Melanocyte of skin (primary cell): ENCODE measurements at places on chromosomes 1 and 21. TPM values are rescaled to one million over a fixed set of nuclear protein-coding genes. Genes with fewer than 3 reads are reported as not detected.

The ZYG11A gene
- 0.46 and 1.3 TPM in 2 replicates for total RNA-seq

The KRTAP26-1 gene
- not detected in 2 replicates for total RNA-seq

The MYOM3 gene
- total RNA-seq: not detected in 2 replicates

The SYCP1 gene
- not detected in 2 replicates for total RNA-seq

The LMX1A gene
- not detected in 2 replicates for total RNA-seq

The UTS2 gene
- total RNA-seq: under 0.01 TPM in 1 of 2 replicates, not detected in the other
